GM04504 (cell line): ENCODE measurements at places on chromosomes 2 and 18.

- no peak for DNase-seq
Measured at GRCh38 chr18:58819051-58819450, 45.6 kb upstream of the ZNF532 start.

GRCh38 chr18:39620551-39621168, 2055.1 kb upstream of the CELF4 start:
- no peak for DNase-seq

- DNase-seq = no peak
Measured at GRCh38 chr2:239902749-239903201, 122.4 kb downstream of the NDUFA10 start.

DNA sequence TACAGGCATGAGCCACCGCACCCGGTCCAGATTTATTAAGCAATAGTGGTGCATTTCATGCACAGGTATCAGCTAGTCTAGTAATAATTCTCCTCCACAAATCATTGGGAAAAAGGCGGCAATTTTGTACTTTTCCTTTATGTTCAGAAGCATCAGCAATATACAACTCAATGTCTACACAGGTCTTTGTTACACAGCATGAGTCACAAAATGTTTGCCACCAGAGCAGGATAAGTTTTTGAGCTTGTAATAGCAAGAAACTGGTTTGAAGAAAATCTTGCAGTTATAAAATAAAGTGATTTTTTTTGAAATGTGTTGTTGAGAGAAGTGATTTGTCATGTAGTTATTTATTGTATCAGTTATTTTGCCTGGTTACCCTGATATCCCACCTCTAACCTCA, 4.8 kb upstream of the ITPRIPL1 start:
- DNase-seq = no peak

GRCh38 chr2:165371356-165371755, 98.1 kb upstream of the CSRNP3 start:
- DNase-seq = no peak

GRCh38 chr18:5851998-5852397, 43.3 kb downstream of the TMEM200C start:
- no peak for DNase-seq

GRCh38 chr2:112516801-112517200, 25.5 kb upstream of the POLR1B start:
- no peak for DNase-seq

DNA sequence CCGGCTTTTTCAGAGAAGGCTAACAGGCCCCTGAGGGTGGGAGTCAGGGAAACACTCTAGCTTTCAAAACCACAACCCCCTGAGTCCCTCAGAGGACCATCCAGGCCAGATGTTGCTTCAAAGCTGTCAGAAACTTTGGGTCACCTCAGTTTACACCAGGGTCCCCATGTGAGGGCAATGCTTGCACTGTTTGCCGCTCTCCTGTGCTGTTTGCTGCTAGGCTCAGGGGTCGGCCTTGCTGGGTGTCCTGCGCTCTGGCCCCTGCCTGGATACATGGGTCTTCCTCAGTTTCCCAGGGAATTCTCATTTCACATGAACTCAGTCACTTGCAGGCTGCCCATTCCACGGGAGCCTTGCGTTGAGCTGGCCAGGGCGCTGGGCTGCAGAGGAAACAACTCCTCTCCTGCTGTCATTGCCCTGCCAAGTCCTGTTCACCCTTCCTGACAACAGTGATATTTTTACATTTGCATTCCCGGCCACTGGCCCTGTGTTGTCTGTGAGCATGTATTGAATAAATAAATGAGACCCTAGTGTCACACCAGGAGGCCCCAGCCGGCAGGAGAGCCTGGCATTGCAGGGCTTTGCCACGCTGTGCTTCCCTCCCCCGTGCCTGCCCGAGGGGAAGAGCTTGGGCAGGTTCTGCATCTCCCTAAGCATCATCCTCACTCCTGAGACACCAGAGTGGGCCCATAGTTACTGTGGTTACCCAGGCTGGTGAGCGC, 73.2 kb upstream of the RAB6C start:
- no peak for DNase-seq

DNA sequence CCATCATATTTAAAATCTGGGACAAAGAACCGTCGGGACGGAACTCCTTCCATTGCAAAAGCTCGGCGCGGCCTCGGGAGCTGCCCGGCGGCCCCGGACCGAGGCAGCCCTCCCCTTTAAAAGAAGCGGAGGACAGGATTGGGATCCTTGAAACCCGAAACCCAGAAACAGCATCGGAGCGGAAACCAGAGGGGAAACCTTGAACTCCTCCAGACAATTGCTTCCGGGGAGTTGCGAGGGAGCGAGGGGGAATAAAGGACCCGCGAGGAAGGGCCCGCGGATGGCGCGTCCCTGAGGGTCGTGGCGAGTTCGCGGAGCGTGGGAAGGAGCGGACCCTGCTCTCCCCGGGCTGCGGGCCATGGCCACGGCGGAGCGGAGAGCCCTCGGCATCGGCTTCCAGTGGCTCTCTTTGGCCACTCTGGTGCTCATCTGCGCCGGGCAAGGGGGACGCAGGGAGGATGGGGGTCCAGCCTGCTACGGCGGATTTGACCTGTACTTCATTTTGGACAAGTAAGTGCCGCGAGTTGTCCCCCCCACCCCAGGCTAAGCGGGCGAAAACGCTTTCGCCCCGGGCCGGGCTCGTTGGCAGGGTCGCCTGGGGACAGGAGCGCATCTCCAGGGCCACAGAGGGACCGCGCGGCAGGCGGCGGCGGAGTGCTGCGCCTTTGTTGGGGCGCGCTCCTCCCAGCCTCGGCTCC, at the start of gene ANTXR1:
Gene ANTXR1 (plus strand): TSS at position 38 of the 698 bp plus-strand sequence. CDS start 321 bp downstream, at position 359.
- DNase-seq = peak; percentile 62

DNA sequence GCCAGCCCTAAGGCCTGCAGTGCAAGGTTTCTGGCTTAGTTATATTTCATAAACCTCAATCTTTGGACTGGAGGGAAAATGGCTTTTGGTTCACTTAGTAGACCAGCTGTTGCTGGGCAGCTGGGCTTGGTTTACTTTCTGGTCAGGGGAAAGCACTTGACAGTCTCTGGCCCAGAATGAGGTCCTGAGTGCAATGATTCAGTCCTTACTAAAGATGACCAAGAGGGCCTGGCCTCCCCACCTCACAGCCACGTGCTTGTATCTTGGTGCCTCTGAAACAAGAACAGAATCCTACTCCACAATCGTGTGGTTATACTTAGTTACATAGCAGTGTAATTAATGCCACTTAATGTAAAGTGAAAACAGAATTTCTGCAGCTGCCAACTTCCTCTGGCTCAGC, 325.5 kb upstream of the MEIS1 start:
- no peak for DNase-seq

DNA sequence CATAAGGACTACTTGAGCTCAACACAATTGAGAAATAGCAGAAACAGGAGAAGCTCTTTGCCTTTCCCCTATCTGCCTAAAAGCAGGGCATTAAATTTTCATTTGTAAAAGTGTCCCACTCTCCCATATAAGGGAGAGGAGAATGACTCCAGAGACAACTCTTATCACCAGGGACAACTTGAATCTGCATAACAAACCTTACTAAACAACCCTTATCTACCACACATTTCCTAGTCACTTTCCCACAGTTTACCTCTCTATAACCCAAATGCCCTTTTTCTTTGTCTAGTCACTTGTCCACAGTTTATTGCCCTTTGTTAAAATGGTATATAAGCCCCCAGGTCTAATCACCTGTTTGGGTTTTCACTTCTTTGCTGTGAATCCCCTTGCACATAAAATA, 37.5 kb upstream of the PPM1B start:
- no peak for DNase-seq

GRCh38 chr18:52341608-52342381, 1.8 kb downstream of the DCC start:
- no peak for DNase-seq

- DNase-seq = no peak
Measured at GRCh38 chr2:183215917-183216316, 91.7 kb downstream of the NUP35 start.

- no peak for DNase-seq
Measured at GRCh38 chr2:42480402-42480801, 13.4 kb downstream of the KCNG3 start.

DNA sequence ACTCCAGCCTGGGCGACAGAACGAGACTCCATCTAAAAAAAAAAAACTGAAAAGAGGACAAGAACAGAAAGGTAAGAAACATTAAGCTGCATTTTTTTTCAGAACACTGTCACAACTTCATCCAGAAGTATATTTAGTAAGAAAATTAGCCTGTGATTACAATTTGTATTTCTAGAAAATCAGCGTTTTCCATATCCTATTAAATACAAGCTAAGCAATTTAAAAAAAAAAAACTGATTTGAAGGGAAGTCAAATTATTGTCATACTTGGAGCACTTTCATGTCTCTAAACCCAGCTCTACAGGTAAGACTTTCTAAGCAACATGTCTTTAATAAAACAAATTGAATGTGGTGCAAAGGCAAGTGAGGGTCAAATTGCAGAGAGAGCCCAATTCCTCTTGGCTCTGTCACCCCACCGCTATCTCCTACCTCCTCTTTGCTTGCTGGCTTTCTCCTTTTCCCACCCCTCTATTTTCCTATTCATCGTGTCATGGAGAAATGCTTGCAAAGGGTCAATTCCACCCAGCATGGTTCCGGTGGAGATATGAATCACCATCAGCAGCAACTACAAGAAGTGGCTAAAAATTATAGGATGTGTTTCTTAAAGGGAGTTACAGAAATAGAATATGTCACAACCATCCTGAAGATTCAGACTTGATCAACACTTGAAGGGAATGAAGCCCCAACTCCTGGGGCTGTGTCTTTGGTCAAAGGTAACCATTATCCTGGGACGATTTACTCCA, 68.4 kb upstream of the BCL11A start:
- DNase-seq = no peak

- no peak for DNase-seq
Measured at GRCh38 chr18:74110976-74111375, 36.7 kb downstream of the FBXO15 start.

- DNase-seq = no peak
Measured at GRCh38 chr2:152456262-152456661, 121.3 kb downstream of the FMNL2 start.

DNA sequence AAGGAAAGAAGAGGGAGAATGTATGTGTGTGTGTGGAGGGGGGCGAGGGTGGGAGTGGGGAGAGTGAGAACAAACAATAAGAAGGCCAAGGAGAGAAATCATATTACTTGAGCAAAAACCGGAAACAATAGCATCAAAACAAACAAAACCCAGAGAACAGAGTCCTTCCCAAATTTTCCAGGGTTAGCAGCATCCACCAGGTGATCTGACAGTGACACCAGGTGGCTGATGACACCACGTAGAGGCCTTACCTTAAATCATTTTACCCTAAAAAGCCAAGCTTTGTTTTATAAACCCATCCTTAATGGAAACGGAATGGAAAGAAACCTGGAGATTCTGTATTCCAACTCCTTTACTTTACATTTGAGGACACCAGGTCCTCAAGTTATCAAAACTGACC, 42.9 kb downstream of the CDCA7 start:
- DNase-seq = no peak

DNA sequence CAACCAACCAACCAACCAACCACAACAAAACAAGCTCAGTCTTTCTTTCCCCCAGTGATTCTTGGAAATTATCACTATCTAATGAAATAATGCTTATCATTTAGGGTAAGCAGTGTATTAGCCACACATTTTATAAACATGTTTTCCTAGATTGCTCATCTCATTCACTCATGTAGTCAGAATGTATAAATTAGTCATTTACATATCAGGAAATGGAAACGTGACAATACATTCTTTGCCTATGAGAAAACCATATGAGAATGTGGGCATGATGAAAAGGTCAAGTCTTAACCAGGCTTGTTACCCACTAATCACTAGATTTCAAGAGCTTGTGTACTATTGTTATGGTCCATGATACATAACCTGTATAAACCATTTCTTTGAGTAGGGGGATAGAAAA, 1583.4 kb upstream of the PIK3C3 start:
- peak; percentile 28 for DNase-seq

DNA sequence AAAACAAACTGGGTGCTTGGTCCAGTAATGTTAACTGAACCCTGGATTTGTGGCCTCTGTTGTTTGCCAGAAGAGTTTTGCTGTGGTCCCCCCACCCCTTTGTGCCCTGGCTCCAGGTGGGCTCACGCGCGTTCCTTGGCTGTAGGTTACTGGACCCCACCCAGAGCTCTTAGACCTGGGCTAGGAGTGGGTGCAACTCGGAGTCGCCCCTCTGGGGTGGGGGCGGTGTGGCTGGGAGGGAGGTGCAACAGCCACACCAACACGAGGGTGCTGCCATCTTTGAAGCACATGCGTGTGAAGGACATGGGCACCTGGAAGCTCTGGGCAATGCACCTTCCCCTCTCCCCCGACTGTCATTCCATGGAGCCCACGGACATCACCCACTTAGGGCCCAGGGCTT, 92.7 kb downstream of the USP40 start:
- DNase-seq = no peak

- no peak for DNase-seq
Measured at GRCh38 chr2:143890798-143891197, 629.1 kb downstream of the ZEB2 start.

GRCh38 chr18:50268022-50268747, 1.9 kb upstream of the CFAP53 start:
- DNase-seq = no peak

- DNase-seq = no peak
Measured at GRCh38 chr2:128782411-128783192, 463.9 kb upstream of the HS6ST1 start.

GRCh38 chr2:44880125-44880483, 61.4 kb upstream of the SIX3 start:
- DNase-seq = no peak

DNA sequence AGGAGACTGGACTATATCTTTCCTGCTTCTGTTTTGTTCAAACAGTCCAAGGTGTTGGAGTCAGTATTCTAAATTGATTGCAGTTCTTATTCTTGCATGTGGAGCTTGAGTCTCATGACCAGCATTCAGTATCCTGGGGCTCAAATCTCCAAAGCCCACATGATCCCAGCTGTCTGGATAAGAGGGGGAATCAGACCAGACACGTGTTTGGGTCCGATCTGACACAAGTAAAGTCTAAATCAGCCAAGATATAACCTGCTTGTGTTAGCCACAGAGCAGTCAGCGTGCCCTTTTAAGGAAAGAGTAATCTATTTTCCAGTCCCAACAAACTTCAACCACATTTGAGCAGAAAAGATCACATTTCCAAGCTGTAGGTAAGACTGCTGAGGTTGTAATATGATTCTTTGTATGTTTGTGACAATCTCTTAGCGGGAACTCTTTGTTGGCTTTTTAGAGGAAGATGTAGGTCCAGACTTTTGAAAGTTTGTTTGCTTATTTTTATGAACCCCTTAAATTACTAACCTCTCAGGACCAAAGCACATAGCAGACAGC, 334.6 kb downstream of the SLC4A3 start:
- no peak for DNase-seq

DNA sequence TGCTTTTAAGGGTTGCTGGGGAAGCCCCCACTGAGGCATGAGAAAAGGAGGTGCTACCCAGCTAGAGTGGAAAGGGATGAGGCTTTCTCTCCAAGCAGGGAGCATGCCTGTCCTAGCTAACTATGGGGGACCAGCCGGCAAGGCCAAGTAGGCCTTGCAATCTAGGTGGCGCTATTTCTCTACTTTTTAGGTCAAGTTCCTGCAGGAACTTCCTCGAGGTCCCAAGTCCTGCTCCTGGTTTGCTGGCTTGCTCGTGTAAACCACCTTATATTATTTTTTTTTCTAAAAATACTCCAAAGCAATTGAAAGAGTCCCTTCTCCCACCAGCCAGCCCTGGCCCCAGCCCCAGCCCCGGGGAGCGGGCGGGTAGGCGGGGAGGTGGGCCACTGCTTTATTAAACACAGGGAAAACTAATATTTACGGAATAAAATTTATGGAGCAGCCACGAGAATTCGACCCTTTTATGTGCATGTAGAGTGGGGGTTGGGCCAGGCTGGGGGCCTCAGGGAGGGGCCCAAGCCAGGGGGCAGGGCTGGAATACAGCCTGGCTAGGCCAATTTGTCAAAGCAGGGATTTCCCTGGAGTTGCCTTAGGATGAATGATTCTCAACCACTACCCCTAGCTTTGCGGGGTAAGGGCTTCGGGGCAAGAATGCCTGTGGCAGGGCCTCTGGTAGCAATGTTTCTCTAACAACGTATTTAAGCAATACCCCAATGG, 12.8 kb upstream of the IHH start:
- peak; percentile 14 for DNase-seq
